ENCODE measurements at places on chromosomes 12 and 14. TPM values are rescaled to one million over a fixed set of nuclear protein-coding genes. Genes with fewer than 3 reads are reported as not detected.

DNA sequence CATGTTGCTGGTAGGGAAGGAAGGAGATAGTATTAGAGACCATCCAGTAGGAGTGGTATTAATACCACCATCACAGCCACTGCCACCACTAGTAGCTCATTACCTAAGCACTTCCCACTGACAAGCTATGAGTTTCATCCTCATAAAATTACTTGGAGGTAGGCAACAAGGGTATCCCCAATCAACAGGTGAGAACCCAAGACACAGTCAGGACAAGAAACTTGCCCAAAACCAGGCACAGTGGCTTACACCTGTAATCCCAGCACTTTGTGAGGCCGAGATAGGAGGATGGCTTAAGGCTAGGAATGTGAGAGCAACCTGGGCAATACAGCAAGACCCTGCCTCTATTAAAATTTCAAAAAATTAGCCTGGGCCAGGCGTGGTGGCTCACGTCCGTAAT, 5.5 kb downstream of the ADCY6 start:
- H3K27ac ChIP-seq = peak overlapping the region; percentile 78
- no peaks in the 10 kb centered on the region for H3K36me3 ChIP-seq
- peaks cover 94% of the 10 kb centered on the region for H3K4me1 ChIP-seq
- DNase-seq = no peak

DNA sequence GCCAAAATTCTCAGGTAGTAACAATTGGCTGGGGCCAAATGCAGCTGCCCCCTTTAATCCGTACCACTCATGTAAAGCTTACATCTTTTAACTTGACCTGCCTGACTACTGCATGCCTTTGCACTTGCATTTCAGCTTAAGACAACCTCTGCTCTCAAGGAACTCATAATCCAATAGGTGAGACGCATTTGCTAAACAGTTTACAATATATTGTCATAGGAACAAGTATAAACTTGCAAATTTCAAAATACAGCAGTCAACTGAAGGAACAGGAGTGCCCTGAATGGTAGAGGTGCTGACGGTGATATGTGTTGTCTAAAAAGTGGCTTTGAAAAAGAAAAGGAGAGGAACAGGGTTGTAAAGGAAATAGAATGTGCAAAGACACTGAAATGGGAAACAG, 3.6 kb upstream of the BRMS1L start:
- H3K27ac ChIP-seq = no peak overlapping the region
- no peak for DNase-seq
- no peak overlapping the region for H3K4me3 ChIP-seq
- peaks cover 10% of the 10 kb centered on the region for H3K4me1 ChIP-seq
- no peaks in the 10 kb centered on the region for H3K36me3 ChIP-seq

GRCh38 chr14:58501214-58501816, 73.8 kb downstream of the KIAA0586 start:
- no peaks in the 10 kb centered on the region for H3K4me1 ChIP-seq
- H3K27me3 ChIP-seq = no peaks in the 10 kb centered on the region
- H3K36me3 ChIP-seq = peaks cover 11% of the 10 kb centered on the region

GRCh38 chr12:30440826-30441602, 254.7 kb downstream of the IPO8 start:
- no peaks in the 10 kb centered on the region for H3K4me1 ChIP-seq
- no peak for DNase-seq

TGFB3 gene
- total RNA-seq = 20.2 TPM

USP44 gene
- total RNA-seq = 0.31 TPM

WNT1 gene
- total RNA-seq = not detected

ANKRD33 gene
- not detected for total RNA-seq

SMIM41 gene
- not detected for total RNA-seq

TMEM63C gene
- total RNA-seq = 0.85 TPM

BICDL1 gene
- total RNA-seq = not detected

ASPG gene
- 21.6 TPM for total RNA-seq

Measured in heart right ventricle (tissue), 16 donors.